ENCODE measurements at places on chromosomes 6 and 20.
A peak's percentile ranks its signal among the peaks of the same experiment; 100 is the strongest.

GRCh38 chr20:23241416-23241815 is 109.2 kb upstream of the NXT1 start:
- DNase-seq = no peak

GRCh38 chr6:85424981-85425380 is 24.9 kb upstream of the NT5E start:
- no peak for DNase-seq

- no peak for DNase-seq
Measured at GRCh38 chr6:133240511-133241085, 559 bp upstream of the EYA4 start.

DNA sequence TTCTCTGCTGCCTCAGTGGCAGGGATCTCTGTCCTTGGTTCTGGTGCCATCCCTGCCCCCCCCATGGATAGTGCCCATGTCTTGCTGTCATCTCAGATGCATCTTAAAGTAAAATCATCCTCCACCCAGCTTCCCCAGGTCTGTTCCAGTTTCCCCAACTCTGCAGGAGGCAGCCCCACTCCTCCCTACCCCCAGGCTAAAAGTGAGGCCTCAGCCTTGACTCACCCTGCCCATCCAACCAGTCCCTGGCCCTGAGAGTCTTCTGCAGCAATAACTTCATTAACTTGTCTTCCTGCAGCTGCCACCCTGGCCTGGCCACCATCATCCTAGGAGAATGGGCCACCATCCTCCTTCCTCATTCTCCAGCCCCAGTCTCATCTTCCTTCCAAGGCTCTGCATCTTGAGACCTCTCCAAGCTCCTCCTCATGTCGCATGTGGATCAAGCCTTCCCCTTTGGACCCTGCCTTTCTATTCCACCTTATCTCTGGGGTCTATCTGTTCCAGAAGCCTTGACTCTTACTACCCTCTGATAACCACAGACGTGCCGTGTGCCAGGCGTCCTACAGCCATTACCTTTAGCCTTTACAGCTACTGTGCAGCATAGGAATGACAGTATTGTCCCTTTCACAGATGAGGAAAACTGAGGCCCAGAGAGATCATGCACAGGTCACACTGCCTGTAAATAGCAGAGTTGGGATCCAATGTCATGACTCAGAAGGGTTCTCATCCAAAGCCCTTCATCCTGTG is 2.0 kb upstream of the PNPLA1 start:
- DNase-seq = no peak

DNA sequence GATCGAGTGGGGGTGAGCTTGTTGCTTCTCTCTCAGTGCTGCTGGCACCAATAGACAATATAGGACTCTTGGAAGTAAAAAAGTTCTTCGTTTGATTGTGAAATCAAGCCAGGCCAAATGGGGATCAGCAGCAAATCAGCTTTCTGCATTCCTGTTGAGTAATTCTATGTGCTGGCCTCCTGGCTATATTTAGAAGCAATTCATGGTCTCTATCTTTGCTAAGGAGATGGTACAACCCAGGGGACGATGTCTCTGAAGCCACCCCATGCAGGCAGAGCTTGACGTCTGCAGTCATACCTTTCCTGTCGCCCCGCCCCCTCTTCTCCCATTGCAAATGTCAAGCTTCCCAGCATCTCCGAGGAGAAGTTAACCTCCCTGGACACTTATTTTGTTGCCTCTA is 199.1 kb downstream of the SCP2D1 start:
- DNase-seq = no peak

- DNase-seq = no peak
Measured at GRCh38 chr20:22568872-22569344, 15.5 kb downstream of the FOXA2 start.

DNA sequence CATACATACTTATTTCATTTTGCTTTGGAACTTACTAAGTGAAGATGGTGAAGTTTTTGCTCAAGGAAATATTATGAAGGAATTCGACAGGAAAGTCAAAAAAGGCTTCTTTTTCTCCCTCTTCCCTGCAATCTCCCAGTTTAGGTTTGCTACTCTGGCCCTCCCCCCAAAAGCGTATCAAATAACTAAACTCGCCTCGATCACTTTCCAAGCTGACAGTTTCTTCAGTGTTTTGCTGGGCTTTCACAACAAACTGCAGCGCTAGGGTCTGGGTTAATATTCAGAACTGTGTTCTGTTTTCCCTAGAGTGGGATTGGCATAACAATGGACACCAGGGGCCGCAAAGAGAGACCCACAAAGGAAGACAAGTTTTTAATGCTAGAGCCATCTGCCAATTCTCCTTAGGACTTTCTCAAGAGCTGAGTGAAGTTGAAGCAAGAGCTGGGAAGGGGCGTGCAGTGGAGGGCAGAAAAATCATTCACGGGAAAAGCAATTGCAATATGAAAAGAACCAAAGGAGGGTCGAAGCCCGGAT is 57.8 kb downstream of the ATP9A start:
- no peak for DNase-seq

GRCh38 chr20:32522776-32523612 is 62.1 kb downstream of the NOL4L start:
- DNase-seq = no peak

DNA sequence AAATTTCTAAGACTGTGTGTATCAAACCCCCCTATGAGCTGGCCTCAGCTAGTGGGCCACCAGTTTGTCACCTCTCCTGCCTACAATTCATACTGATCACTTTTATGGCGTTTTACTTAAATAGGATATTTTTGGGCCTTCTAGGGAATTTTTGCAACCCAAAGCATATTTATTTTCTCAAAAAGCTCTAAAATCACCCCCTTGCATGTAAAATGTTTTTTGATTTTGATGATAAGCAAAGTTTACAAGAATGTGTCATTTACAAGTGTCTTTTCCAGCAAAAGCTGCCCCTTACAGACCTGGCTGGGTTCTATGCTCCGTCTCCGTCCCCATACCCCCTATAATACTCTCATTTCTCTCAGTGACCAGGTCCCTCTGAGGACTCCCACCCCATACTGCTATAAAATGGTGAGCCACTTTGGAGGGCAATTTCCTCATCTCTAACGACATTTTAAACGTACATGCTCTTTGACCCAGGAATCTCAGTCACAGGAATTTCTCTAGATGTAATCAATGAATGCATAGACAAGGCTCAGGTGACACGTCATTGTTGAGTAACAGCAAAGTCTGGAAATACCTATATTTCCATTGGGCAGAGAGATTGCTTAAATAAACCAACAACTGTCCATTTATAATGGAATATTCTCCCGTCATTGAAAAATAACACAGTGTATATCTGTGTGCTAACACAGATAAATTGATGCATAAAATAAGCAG is 13.9 kb upstream of the OCSTAMP start:
- no peak for DNase-seq

DNA sequence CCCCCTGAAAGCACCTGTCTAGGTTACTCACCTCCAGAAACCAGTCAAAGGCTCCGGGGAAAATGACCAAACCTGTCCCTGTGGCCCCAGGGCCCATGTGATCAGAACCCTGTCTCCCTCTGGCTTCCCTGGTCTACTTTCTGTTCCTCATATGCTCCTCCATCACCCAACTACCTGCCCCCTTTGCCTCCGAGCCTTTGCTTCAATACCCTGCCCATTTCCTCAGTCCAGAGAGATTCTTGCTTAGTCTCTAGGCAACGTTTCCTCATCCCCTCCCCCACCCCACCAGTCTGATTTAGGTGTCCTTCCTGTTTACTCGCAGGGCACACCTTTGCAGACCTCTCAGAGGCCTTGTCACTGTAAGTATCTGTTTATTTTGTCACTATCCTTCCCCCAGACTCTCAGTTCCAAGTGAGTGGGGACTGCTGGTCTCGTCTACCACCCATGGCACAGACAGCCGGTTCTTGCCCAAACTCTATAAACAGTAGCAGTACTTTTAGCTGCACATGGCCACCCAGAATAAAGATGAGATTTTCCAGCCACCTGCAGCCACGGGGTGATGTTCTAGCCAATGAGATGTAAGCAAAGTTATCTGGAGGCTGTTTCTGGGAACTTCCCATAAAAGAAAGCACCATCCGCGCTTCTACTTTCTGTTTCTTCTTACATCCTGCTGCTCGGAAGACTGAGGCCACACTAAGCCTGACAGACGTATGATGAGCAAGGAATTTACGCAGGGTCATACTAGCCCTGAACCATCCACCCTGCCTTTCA is 13.3 kb downstream of the ELOVL5 start:
- DNase-seq = peak; percentile 30

DNA sequence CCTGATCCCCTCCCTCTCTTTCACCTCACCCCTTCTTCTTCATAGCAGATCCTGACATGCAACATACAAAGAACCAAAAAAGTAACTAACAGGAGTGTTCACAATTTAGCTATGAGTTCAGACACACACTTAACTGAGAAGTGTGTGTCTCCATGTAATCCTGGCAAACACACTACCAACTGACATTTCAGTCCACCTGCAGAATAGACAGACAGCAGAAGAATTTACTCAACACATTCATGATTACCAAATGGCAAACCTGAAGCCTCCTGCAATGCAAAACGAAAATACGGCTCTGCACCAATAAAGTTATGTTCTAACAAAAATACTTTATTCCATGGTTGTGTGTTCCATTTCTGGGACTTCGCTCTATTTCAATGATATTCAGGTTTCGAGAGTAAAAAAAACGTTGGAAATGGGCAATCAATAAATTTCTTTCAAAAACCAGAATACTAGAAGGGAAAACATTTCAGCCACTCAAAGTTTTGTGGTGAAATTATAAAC is 2.6 kb downstream of the BACH2 start:
- DNase-seq = no peak

DNA sequence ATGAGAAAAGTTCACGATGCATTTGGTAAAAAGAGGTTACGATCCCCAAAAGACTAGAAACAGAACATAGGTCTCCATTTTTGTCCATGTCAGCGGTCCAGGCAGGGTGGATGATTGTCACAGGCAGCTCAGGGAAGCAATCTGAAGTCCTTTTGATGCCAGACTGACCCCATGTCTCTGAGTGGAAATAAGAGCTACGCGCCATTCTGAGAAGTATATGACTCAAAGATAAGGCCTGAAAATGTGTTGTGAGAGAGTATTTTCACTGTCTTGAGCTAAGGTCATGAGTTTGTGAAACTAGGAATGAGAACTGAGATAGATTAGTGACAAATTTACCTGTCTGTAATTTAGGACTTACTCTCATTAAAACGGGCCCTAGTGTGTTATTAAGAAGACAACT is 69.5 kb downstream of the LYRM4 start:
- DNase-seq = no peak

DNA sequence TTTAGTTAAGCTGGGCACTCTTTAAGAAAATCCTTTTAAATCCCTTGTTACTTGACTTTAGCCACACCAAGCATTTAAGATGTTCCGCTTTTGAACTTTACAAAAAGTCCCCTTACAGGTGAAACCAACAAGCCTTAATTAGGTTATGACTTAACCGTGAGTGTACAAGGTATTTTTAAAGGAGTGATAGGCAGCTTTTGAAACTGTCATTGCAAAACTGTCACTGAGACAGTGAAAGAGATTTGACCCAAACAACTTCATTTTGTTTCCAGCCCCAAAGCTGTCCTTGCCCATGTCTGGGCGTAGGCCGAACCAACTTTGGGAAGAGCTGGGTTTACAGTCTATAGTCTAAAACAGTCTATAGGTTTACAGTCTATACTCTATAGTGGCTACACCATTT is 305.4 kb downstream of the FARS2 start:
- no peak for DNase-seq

DNA sequence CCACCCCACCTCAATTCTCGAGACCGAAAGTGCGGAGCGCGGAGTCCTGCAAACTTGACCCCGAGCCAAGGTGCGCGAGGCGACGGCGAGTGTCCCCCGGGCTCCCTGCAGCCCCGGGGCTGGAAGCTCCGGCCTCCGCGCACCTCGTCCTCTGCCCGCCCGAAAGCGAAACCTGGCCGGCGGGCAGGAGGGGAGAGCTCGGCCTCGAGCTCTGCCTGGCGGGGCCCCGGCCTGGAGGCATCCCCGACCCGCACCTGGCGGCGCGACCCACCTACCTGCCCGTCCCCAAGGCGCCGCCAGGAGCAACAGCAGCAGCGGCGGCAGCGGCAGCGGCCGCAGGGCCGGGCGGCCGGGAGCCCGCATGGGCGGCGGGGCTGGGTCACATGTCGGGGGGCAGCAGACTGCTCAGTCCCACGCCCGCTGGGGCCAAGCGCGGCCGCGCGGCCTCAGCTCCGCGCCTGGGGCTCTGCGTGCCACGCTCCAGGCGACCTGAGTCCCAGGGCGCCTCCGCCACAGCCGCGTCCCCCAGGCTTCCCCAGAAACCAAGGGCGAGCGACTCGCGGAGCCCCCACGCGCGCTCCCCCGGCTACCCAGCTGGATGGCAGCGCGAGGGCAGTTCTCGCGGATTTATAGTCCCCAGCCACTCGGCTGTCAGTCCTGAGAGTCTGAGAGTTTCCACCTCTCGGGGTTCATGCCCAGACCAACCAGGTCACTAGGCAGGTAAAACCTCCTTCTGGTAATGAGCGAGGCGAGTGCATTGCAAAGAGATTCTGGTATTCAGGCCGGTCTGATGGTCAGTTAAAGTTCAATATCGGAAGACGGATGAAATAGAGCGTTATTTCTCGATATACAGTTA is at the start of gene IL20RA:
IL20RA (minus strand) TSS at position 600 of the 856 bp plus-strand sequence; CDS start at position 363, 237 bp downstream.
- no peak for DNase-seq

DNA sequence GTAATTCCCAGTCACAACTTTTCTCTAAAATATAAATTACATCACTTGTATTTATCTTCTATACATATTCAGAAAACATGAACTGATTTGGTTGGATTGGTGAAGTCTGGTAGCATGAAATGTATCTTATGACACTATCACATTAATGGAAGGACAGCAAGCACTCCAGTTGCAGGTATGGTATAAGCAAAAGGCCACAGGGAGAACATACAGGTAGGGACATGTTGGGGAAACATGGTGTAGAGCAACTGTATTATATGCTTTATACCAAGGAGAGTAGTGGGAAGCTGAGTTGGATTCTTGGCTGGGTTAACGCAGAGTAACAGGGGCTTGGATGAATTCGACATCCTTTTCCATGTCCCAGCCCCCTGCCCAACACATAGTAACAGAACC is 1.4 kb upstream of the VARS1 start:
- no peak for DNase-seq

GRCh38 chr6:43911354-43912115 is 141.5 kb downstream of the VEGFA start:
- DNase-seq = no peak

DNA sequence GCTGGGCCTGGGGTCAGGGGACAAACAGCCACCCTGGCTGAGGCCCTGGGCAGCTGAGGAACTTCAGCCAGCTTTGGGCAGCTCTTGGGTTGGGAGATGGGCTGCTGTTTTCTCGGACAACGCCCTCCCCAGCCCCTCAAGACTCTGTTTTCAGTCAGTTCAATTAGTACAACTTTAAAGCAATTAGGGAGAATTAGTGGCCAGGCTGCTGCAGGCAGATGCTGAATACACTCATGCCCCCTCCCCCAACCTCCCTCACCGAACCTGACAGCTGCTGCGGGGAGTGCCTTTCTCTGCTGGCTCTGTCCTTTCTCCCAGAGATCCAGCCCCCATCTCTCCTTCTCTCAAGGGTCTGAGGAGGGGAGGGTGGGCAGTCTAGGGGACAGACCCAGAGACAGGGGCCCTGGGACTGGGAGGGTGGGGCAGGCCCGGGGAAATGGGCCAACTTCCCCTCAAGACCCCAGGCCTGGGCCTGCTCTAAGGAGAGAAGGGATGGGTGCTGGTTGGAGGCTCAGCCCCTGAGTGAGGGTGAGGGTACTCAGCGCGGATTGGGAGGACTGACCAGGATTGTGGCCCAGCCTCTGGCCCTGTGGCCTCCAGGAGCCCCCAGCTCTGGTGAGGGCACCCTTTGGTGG is 17.8 kb upstream of the MYT1 start:
- no peak for DNase-seq
